Stimulated activated effector memory CD8-positive, alpha-beta T cell treated with anti-CD3 and anti-CD28 coated beads, Interleukin-12 subunit alpha, Interleukin-12 subunit beta, amount 100 ng/mL, for 72 hours (primary cell): ENCODE measurements at places on chromosomes 7 and 10.

- no peak for DNase-seq
Measured at GRCh38 chr7:44265728-44266127, 59.7 kb downstream of the CAMK2B start.

GRCh38 chr7:56079450-56080185, 13.1 kb downstream of the PHKG1 start:
- no peak for DNase-seq

GRCh38 chr7:80900583-80901576, 18.0 kb downstream of the SEMA3C start:
- no peak for DNase-seq

- DNase-seq: no peak
Measured at GRCh38 chr10:119116326-119116951, 12.5 kb downstream of the DENND10 start.

DNA sequence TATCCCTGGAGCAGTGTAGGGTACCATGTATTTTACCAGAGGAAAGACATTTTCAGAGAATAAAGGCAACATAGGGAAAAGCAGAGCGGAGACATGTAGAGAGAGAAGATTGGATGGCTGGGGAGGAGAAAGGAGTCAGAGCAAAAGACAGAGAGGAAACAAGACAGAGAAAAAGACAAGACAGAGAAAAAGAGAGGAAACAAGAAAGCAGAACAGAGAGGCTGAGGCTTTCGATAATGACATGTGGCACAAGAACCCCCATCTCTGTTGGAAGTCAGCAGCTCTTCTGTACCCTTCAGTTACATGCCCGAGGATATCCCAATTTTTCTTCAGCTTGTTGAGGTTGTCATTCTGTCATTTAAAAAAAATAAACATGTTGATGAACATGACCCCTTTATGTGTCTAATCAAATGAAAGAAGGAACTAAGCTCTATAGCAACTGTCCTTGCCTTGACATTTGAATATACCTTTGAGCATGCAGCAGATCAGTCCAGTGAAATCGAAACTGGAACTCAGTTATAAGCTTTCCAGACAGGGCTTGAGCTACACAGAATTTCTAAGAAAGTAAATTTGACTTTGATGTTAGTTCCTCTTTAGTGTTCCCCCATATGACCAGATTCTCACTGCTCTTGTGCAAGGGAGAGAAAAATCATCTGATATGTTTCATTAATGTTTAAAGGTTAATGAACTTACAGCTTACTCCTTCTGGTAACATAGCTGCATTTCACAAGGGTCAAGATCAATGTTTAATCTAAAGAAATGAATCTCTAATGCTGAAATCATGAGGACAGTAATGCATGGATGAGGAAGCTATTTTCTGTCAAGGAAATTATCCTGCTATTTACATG, 75.1 kb upstream of the SP4 start:
- DNase-seq: peak; percentile 53

DNA sequence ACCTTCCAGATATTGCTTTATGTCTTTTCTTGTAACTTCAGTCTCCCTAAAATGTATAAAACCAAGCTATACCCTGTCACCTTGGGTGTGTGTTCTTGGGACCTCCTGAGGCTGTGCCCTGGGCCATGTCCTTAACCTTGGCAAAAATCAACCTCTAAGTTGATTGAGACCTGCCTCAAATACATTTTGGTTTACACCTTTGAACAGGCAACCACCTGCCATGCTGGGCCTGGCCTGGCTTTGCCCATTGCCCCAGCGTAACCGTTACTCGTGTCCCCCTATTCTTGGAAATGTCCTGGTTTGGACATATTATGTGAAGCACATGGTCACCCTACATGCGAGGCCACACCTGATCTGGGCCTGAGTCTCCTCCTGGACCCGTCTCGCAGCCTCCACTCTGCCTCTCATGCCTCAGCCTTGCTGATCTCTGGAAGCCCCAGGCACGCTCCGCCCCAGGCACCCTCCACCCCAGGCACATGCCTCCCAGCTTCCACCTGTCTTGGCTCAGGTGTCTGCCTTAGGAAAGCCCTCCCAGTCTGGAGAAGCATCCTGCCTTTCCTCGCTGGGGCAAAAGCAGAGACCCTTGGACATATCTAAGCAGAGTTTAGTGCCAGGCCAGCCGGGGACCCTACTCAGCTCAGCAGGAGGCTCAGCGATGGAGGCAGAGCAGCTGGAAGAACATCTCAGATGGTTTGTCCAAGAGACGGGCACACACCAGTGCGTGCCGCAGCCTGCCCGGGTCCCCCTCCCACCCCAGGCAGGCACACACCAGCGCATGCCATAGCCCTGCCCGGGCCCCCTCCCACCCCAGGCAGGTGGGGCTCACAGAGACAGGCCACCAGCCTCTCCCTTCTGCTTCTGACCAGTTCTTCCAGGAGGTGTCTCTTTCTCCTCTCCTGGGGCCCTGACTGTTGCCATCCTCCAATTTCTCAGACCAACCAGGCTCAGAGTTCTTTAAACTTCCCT, 4.0 kb upstream of the VIPR2 start:
- no peak for DNase-seq

DNA sequence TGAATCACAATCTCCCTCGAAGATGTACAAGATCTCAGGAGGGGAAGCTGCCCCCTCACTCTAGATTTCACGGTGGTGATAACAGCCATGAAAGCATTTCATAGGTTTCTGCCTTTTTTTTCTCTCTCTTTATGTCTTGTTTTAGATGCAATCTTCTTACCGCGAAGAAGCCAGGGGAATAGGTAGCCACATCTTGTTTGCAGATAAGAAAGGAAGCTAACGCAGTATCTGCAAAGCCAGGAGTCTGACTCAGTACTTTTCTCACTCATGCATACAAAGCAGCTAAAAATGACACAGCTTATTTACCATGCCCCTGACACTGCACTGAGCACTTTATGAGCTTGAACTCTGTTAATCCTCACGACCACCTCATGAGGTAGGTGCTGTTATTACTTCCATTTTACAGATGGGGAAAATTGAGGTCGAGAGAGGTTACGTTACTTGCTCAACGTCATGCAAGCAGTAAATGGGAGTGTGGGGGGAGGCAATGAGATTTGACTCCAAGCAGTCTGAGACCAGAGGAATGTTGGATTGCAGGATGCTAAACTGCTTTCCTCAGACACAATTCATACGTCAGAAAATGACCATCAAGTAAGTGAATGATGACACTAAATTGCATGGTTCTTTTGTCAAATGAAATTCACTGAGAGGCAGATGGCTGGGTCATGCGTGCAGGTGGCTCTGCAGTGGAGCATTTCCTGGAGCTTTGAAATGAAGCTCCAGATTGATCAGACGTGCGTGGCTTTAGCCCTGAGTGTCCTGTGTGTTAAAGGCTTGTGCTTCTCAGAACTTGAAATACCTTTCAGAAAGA, 3.3 kb downstream of the MAP3K8 start:
- no peak for DNase-seq

- DNase-seq: no peak
Measured at GRCh38 chr7:129955993-129956543, 3.3 kb upstream of the UBE2H start.
